D721Med (cell line): ENCODE measurements at places on chromosomes 5 and 9.

DNA sequence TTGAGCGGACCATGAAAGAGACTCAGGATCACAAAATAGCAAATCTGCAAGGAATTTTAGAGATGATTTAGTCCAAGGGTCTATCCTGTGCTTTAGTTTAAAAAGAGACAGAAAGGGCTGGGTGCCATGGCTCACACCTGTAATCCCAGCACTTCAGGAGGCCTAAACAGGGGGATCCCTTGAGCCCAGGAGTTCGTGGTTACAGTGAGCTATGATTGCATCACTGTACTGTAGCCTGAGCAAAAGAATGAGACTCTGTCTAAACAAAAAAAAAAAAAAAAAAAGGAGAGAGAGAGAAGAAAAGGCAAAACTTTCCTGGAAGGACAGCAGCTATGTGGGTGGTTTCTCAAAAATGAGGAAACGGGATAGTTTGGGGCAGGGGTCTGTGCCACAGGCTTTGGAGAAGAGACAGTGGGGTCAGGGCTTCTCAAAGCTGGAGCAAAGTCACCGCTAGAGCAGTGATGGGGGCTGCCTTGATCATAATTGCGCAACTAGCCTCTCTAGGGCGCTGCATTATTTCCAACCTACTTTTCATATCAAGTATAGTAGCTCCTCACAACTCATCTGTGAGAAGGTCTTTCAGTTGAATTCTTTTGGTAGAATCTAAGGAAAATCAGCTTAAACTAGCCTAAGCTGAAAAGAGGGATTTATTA lies 8.5 kb upstream of the ANKH start:
- no peak for DNase-seq

GRCh38 chr9:111925017-111925770 lies 28.6 kb downstream of the UGCG start:
- DNase-seq: no peak

- DNase-seq: no peak
Observed at GRCh38 chr9:123064716-123065115, 31.2 kb downstream of the GPR21 start.

- DNase-seq: no peak
Observed at GRCh38 chr9:72864327-72864726, 88.5 kb downstream of the ALDH1A1 start.

DNA sequence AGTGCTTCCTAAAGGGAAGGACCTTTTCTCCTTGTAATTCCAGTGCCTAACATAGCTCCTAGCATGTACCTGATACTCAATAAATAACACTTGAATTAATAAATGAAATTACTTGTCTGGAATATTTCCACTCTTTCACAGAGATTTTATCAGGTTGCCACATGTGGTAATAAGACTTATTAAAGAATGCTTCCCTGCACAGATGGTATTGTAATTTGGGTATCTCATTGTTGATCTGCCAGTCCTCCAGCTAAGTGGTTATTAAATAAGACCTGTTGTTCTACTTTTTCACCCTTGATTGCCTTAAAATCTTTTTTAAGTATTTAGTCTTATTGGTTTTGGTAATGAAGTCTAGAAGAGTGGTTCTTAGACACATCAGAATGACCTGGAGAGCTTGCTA lies 28.1 kb upstream of the CETN3 start:
- no peak for DNase-seq
